ENCODE measurements at places on chromosomes 6 and 20.

GRCh38 chr6:157203312-157203744 is 120.0 kb downstream of the TMEM242 start:
- no peak for DNase-seq

GRCh38 chr20:52291109-52291508 is 99.5 kb upstream of the ZFP64 start:
- no peak for DNase-seq

DNA sequence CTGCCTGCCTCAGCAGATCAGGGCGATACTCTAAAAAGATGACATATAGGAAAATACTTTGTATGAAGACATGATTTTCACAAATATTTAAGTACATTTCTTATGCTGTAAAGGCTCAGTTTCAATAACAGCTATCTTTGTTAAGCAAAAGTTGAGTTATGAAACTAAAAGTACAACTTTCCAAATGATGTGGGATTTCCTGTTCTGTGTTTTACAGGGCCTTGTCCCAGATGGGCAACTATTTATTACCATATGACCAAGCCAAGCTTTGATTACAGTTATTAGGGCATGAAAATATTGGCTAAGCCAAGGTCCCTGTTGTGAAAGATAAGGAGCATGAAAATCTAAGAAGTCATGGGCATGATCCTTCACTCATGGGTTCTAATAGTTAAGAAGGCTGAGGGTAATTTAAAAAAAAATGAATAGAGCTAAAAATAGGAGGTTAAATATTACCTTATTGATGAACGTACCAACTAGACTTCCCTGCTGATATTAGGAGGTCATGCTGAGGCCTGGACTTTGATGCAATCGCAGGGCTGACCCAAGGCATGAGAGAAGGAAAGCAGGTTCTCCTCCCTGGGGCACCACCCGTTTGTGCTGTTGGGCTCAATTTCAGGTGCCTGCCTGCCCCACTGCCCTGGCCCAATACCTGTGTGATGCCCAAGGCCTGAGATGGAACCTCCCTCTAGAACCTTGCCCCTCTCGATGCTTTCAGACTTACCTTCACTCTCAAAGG is 294.4 kb upstream of the PRDM1 start:
- DNase-seq = no peak

GRCh38 chr6:83371423-83371822 is 59.4 kb downstream of the ME1 start:
- no peak for DNase-seq

GRCh38 chr6:166318227-166318626 is 10.0 kb upstream of the PRR18 start:
- no peak for DNase-seq

- DNase-seq = no peak
These were observed 55.9 kb upstream of the PSMF1 start for GRCh38 chr20:1062334-1063010.

- no peak for DNase-seq
These were observed 158.6 kb downstream of the RNF144B start for GRCh38 chr6:18545726-18546125.

GRCh38 chr6:169163411-169163901 is 90.2 kb downstream of the THBS2 start:
- no peak for DNase-seq

DNA sequence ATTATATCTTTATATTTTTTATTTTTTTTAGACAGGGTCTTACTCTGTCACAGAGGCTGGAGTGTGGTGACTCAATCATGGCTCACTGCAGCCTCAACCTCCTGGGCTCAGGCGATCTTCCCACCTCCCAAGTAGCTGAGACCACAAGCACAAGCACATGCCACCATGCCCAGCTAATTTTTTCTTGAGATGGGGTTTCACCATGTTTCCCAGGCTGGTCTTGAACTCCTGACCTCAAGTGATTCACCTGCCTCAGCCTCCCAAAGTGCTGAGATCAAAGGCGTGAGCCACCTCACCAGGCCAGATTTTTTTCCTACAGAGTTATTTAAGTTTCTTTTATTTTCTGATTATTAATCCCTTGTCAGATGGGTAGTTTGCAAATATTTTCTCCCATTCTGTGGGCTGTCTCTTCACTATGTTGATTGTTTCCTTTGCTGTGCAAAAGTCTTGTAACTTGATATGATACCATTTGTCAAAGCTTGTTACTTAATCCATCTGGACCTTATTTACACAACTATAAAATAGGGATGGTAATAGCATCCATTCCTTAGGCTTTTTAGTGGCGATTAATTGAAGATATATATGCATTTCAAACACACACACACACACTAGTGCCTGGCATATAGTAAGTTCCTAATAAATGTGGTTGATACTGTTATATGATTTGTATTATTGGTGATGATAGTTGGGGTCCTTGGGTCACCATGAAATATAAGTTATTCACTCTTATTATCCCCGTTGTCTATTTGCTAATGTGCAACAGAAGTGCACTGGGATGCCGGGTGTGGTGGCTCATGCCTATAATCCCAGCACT is 187.1 kb downstream of the BCAS1 start:
- no peak for DNase-seq

DNA sequence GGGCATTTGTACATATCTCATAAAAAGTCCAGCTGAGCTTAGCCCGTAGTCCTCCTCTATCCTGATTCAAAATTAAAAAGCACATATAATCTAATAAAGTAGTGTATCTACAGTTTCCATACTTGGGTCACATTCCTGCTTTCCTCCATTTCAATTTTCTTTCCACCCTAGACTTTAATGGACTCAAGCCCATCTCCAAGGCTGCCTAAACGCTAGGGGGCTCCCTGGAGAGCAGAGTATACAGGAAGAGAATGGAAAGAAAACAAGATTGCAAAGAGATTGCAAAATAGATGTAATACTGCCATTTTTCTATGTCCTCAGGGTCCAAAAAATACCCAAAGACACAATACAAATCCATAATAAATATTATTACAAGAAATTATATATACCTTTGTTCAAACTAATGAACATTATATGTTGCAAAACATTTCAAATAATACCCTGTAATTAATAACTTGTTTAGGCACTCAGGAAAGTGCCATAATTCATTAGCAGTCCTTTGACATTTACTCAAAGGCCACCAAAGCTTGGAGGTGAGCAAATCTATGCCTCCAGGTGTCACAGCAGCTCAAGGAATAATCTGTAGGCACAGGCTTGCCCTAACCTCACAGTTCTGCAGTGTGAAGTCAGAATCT is 2.4 kb upstream of the MCM3 start:
- no peak for DNase-seq

DNA sequence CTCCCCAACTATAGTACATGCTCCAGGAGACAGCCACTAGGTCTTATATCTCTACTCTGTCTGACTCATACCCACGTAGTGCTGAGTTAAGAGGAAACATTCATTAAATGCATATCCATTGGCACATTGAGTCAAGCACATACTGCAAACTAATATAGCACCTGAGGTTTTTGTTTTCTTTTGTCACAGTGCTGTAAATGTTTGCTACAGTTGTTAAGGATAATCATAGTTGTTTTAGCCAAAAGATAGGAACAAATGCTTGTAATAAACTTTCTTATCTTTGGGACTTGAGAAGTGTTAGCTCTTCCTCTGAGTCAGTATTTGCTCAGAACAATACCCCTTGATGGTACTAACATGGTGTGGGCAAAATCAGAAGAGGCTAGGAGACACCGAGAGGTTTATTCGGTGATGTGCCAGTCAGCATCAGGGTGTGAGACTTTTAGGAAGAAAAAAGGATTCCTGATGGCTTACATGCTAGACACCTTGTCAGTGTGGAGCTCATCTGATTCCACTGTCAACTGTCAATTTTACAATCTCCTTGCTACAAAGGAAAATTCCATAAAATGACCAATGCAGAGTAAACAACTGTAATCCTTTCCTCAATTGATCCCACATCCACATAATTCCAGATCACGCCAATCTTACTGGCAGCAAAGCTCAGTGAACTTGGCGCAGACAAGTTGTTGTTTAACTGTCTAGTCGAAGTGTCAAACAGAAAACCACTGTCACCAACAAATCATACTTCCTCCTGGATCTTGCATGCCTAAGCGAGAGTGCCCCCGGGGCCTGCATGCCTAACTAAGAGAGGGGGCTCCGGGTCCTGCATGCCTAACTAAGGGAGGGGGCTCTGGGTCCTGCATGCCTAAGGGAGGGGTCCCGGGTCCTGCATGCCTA is 36.1 kb downstream of the ELOVL2 start:
- DNase-seq = no peak

GRCh38 chr20:4607287-4607713 is 114.4 kb upstream of the PRND start:
- peak; percentile 29 for DNase-seq
